Pons (tissue), 1 donor: ENCODE measurements at places on chromosomes 13 and 19.

- no peak for DNase-seq
Measured at GRCh38 chr19:15436826-15437110, 13.0 kb downstream of the WIZ start.

DNA sequence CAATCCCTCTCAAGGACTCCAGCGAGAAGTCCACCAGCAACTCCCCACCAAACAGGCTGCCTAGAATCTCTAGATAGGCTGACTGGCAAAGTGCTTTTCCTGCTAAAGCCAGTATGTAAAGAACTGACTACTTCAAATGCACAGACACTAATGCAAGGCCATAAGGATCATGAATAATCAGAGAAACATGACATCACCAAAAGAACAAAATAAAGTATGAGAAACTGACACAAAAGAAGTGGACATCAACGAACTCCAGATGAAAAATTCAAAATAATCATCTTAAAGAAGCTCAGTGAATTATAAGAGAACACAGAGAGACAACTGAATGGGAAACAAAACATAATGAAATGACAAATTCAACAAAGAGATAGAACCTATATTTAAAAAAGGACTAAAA is 26.4 kb upstream of the CD70 start:
- no peak for DNase-seq

DNA sequence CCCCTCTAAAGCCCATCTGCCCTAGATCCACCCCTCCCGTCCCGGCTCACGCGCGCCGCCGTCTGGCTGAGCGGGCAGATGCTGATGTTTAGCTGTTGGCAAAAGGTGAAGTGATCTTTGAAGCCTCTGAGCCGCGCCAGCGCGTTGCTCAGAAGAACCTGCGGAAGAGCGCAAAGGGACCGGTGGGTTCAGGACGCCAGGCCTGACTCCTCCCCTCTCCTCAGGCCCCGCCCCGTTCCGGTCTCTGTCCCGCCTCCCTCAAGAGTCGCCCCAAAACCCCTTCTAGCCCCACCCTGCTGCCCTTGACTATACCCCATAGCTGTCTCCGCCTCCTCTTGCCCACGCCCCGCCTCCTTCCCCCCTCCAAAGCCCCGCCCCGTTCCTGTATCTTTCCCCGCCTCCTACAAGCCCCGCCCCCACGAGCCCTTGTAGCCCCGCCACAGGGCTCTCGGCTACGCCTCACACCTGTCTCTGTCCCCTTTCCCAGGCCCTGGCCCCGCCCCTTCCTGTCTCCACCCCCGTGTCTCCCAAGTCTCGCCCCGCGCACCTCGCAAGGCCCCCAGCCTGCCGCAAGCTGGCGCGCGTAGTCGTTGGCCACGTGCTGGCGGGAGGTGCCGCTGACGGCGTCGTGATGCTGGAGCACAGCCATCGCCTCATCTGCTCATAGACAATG is 9.5 kb downstream of the MAN2B1 start:
- no peak for DNase-seq

GRCh38 chr13:22111961-22112360 is 441.1 kb downstream of the FGF9 start:
- no peak for DNase-seq

GRCh38 chr13:102704238-102705058 is 9.6 kb upstream of the METTL21C start:
- no peak for DNase-seq

- DNase-seq = no peak
Measured at GRCh38 chr13:69199664-69200063, 908.0 kb upstream of the ATXN8OS start.

DNA sequence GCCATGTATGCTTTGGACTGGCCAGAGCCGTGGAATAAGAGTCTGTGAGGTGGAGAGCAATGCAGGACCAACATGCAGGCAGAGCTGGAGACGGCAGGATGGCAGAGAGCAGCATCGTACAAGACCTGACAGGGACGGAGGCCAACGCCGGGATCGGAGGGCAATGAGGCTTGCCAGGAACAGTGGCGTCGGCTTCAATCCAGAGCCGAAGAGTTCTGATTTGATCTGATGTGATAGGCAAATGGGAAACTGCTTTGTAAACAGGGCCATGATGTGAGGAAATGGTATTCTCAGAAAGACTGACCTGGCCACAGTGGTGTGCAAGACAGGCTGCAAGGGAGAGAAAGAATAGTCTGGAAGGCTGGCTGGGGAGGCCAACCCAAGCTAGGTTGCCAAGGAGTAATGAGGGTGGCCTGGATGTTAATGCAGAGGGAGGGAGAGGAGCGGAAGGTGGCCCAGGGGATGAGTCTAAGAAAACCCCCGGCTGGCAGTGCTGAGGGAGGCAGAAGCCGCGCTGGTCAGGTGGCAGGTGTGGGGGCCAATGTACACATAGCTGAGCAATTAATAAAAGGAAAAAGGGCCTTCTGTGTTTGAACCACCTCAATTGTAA is 26.7 kb downstream of the RCBTB2 start:
- no peak for DNase-seq

DNA sequence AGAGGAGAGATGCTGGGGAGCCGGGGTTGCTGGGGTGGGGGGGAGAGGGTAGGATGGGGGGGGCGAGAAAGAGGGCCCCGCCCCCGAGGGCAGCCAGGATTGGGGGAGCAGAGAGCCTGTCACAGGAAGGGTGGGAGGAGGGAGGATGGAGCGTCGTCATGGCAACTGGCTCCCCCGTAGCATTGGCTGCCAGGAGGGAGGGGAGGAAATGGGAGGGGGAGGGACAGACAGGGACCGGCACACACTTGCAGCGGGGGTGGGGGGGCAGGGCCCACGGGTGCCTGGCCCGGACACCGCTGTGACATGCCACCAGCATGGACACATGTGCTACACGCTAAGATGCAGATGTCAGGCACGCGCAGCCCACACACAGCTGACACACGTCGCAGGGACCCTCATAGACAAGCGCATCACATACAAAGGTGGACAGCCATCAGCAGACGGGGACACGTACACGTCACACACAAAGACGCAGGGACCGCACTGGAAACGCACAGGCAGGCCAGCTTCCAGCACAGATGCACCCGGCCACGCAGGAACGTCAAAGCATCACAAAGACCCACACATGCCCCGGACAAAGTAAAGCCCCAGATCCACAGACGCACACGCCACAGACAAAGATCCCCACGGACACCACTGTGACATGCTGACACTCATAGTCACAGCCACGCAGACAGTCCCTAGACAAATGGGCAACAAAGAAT is at the start of gene LMTK3:
Gene LMTK3 (minus strand): TSS at position 36 of the 704 bp plus-strand sequence. CDS start 259 bp downstream, outside the sequence.
- peak; percentile 92 for DNase-seq

GRCh38 chr19:3198901-3199700 is 13.4 kb downstream of the NCLN start:
- no peak for DNase-seq

DNA sequence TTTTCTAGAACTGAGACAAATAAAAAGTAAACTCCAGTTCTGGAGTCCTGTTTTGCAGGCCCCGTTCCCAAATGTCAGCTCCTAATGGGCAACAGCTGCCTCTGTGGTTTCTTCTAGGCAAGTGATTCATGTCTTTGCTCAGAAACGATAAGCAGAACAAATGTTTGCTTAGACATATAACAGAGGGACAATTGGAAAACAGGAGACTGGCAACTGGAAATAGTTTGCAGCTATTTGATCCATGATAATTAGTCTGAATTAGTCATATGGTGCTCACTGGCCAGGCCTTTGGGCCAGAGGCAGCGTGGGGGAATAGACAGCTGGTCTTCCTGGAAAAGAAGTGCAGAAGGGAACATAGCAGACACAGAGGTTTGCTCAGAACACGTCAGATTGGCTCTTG is 29.2 kb upstream of the TSHZ3 start:
- no peak for DNase-seq

DNA sequence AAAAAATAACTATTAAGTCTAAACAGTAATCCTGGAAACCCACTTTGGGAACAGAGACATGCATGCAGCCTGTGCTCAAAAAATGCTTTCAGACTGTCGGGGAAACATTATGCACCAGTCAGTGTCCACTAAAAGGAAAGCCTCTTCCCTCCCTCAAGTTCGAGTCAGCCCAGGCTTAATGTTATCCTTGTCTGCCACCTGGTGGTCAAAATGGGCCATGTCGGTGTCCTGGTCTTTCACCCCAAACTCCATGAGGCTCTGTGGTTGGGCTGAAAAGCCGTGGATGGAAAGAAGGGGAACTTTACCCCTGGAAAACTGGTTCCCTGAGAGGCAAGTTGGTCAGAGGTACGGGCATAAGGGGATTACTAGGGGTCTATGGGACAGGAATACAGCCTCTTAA is 88.4 kb upstream of the ZNF492 start:
- DNase-seq = peak; percentile 57

DNA sequence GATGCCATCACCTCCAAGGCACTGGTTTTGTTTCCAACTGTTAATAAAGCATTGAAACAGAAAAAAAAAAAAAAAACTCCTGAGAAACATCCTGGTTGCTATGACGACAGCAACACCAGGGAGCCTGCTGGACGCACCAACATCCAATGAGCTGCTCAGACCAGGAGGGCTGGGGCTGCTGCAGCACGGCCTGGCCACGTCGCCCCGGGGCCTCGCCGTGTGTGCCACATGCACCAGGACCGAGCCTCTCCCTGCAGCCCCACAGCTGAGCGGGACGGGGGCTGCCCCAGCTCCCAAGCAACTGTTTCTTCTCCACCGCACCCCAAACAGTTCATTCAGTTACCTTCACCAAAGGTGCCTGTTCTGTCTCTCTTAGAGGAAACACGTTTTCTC is 54.5 kb downstream of the RASA3 start:
- no peak for DNase-seq

- DNase-seq = no peak
Measured at GRCh38 chr19:10718205-10719196, 622 bp downstream of the DNM2 start.

DNA sequence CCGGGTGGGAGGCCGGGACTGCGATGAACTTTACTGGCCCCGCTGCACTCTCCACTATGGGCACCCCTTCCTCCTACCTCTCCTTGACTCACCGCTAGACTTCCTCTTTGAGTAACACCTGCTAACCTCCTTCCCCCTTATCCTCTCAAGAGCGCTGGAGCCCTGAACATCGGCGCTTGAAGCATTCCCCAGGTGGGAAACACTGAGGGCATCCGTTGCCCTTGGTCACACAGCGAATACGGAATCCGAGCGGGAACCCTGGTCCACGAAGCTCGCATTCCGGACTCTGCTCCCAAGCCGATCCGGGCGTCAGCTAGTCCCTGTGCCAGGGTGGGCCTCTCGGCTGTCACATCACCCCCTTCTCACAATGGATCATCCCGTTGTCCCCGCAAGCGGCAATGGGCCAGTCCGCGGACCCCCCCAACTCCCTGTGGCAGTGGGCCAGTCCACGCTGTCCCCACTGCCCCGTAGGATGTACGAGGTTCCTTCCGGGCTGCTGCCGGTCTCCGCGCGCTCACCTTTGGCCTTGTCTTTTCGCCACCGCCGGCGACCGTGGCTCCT is 4.2 kb downstream of the LIPE start:
- no peak for DNase-seq

- DNase-seq = no peak
Measured at GRCh38 chr19:1122972-1123363, 19.2 kb downstream of the GPX4 start.

DNA sequence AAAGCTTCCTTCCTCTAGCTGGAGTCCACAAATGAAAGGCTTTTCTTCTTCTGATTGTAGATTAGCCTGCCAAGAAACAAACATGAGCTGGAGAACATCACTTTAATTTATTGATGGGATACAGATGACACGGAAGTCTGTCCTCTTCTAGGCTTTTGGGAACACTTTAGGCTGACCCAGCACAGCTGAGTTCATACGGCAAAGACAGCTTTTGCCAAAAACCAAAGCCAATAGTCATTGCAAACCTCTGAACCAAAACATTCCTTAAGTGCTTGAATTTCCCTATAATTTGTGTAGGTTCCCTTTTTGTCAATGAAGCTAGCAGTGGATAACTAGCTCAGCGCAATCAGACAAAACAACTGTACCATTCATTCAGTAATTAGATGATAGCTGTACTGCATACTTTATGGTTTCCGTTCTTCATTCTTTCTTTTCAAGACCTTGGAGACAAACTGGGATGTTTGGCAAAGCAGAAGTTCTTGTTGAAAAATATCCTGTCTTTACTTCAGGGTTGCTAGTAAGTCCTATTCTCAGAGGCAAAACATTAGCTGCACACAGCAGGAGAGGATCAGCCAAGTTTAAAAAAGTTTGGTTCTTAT is 95.7 kb upstream of the SPRY2 start:
- DNase-seq = no peak

DNA sequence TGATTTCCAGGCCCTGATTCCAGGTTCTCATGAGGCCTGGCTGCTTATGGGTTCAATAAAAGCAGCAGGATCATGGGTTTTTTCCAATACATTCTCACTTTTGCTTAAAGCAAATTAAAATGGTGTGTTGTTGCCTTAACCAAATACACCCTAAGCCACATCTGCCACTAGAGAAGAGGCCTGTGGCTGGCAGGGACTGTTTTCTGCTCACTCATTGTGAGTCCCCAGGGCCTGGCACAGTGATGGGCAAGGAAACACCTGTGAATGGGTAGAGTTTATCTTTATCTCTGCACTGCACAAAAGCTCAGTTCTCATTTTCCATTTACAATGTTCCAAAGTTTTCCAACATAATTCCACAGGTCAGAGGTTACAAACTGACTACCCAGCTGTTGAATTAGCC is 726.0 kb downstream of the UQCRFS1 start:
- DNase-seq = no peak

GRCh38 chr13:29162638-29163235 is 342.6 kb downstream of the MTUS2 start:
- peak; percentile 50 for DNase-seq

- DNase-seq = no peak
Measured at GRCh38 chr13:51251480-51251879, 29.3 kb downstream of the FAM124A start.

DNA sequence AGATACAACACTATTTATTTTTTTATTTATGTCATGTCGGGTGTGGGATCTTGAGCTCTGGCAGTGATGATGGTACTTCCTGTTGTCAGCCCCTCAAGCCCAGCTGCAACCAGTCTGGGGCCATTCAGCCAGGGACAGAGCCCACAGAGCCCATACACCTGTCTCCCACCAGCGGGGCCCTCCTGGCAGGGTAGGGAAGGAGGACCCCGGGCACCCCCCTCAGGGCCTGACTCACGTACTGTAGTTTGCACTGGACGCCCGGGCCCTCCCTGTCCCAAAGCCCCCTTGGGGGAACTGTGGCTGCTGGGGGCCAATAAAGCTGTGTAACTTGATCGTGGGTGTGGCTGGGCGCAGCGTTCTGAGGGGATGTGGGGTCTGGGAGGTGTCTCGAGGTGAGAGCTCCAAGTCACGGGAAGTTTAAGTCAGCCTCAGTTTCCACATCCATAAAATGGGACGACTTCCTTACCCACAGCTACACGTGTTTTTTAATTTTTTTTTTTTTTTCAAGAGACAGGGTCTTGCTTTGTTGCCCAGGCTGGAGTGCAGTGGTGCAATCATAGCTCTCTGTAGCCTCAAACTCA is 9.5 kb downstream of the ATG4D start:
- no peak for DNase-seq

- no peak for DNase-seq
Measured at GRCh38 chr19:9183000-9183399, 4.2 kb downstream of the OR7D2 start.

GRCh38 chr19:57438925-57439324 is 3.8 kb downstream of the ZNF749 start:
- no peak for DNase-seq
